ENCODE measurements at places on chromosomes 4 and X. TPM values are rescaled to one million over a fixed set of nuclear protein-coding genes. Genes with fewer than 3 reads are reported as not detected.

DNA sequence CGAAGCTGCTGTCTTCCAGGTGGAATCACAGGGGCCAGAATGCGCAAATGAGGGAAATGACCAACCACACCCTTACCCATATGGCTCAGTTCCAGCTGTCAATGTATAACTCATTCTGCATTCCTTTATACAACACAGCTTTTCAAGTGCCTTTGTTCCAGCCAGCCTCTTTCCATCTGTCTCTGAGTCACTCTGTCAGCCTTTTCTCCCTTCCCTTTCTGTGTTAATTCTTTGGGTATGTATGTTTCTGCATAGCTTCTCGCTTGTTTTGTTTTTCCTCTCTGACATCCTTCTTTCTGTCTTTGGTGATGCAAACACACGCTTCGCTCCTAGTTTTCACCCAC, 54.5 kb downstream of the RS1 start:
- H3K27me3 ChIP-seq = no peaks in the 10 kb centered on the region
- peak overlapping the region; percentile 28 for H3K27ac ChIP-seq
- H3K36me3 ChIP-seq = no peaks in the 10 kb centered on the region
- no peaks in the 10 kb centered on the region for H3K4me1 ChIP-seq
- no peak overlapping the region for H3K4me3 ChIP-seq

- no peaks in the 10 kb centered on the region for H3K27me3 ChIP-seq
- no peak for DNase-seq
- no peak overlapping the region for H3K4me3 ChIP-seq
- no peaks in the 10 kb centered on the region for H3K36me3 ChIP-seq
These were observed 28.9 kb upstream of the WDR17 start for GRCh38 chr4:176036585-176037205.

Gene CSAG3
- total RNA-seq = not detected

Gene UFSP2
- 22.0 TPM for total RNA-seq

Gene LPAR4
- 0.15 TPM for total RNA-seq

All from colonic mucosa (tissue), 4 donors.